Gastroesophageal sphincter (tissue), 4 donors: ENCODE measurements at places on chromosomes 1 and 21.

GRCh38 chr1:163395790-163396189 lies 74.0 kb downstream of the NUF2 start:
- ATAC-seq = no peak

- ATAC-seq = no peak
Observed at GRCh38 chr1:24105368-24106160, 6.4 kb downstream of the MYOM3 start.

- no peak for ATAC-seq
Observed at GRCh38 chr21:32496568-32496967, 84.1 kb downstream of the EVA1C start.

DNA sequence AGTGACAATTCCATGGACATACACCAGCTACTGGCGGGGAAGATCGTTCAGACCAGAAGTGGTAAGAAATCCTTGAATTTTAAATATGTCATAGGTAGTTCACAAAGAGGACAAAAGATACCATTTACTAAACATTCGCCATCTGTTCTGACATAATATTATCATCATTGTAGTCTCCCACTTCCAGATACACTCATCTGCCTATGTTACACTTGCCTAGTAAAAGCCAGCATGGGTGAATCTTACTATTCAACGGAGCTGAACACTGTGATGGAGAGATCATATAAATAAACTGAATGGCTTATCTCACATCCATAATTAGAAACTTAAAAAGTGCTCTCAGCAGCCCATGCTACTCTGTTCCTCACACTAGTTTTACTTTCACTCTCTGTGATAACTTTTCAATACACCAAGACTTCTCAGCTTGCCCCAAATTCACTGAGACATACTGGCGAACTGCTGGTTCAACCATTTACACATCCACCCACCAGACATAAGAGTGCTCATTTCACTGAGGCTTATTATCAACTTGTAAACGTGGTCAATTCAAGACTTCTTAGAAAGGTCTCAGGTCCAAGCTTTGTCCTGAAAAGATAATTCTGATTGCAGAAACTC lies 463 bp upstream of the PRRC2C start:
- ATAC-seq = peak; percentile 59

DNA sequence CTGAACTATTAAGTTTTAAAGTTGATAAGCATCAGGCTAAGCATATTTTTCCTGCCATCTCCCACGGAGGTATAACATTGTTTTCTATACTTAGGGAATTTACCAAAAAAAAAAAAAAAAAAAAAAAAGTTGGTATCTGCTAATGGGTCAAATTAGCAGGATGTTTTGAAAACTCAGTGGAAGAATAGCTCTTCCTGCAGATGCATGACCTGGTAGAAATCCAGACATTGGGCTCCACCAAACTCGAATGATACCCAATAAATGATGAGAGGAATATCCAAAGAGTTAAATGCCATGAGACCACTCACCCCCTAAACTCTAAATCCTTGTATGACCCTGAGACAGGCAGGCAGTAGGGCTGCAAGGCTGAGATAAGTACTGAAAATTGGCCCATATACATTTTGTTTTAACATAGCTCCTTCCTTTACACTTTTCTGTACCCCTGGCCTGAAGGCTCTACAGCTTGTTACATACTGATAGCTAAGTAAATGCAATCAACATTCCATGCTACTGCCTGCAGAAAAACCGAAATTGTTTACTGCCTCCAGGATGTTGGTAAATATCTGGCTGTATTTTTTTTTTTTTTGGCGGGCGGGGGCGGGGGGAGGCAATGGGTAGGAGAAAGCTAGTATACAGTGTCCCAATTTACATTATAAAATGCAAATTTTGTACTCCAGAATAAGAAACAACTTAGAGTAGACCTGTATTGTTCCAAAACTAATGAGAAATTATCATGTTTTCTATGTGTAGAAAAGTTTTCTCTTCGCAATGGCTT lies 57.6 kb downstream of the NFIA start:
- ATAC-seq = no peak

- ATAC-seq = no peak
Observed at GRCh38 chr1:172162236-172162635, 258.2 kb upstream of the C1orf105 start.
